ENCODE measurements at places on chromosomes 1 and 21.

- no peak for DNase-seq
Measured at GRCh38 chr1:234475167-234475793, 3.7 kb downstream of the TARBP1 start.

- no peak for DNase-seq
Measured at GRCh38 chr1:211487082-211487481, 4.9 kb downstream of the RD3 start.

- no peak for DNase-seq
Measured at GRCh38 chr1:188128761-188129160, 1300.0 kb downstream of the PLA2G4A start.

- no peak for DNase-seq
Measured at GRCh38 chr1:185463011-185463410, 146.0 kb upstream of the IVNS1ABP start.

DNA sequence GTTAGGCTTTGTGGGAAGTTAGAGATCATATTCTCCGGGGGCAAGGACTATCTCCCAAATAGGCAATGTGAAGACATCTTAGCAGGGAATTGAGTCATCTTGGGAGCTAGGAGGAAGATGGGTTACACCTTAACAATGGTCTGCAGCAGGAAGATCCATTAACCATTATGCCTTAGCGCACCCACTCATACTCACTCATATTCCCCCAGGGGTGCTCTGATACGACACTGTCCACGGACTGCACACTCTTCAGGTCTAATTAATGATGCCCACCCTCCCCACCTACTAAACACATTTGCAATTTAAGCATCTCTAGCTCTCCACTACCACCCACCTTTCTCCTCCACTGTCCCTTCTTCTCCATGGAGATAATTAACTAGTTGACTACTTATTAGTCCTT, 857 bp upstream of the AK5 start:
- no peak for DNase-seq

- DNase-seq = no peak
Measured at GRCh38 chr1:222552882-222553281, 5.0 kb upstream of the HHIPL2 start.

GRCh38 chr1:222790520-222790919, 24.3 kb upstream of the DISP1 start:
- DNase-seq = no peak

- DNase-seq = no peak
Measured at GRCh38 chr1:113684153-113684541, 75.1 kb downstream of the PHTF1 start.

Data from fibroblast of skin of back (primary cell).